ENCODE measurements at places on chromosomes 4 and X. TPM values are rescaled to one million over a fixed set of nuclear protein-coding genes. Genes with fewer than 3 reads are reported as not detected.

DNA sequence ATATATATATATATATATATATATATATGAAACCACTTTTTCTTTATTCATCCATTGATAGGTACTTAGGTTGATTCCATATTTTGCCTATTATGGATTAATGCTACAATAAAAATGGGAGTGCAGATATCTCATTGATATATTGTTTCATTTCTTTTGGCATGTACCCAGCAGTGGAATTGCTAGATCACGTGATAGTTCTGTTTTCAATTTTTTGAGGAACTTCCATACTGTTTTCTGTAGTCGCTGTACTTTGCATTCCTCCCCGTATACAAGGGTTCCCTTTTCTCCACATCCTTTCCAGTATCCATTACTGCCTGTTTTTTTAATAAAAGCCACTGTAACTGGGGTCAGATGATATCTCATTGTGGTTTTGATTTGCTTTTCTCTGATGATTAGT, 124.6 kb downstream of the GABRB1 start:
- no peaks in the 10 kb centered on the region for H3K4me1 ChIP-seq
- H3K27ac ChIP-seq = no peak overlapping the region
- H3K4me3 ChIP-seq = no peak overlapping the region

GRCh38 chr4:108361446-108361820, 192.7 kb upstream of the LEF1 start:
- no peak overlapping the region for H3K27ac ChIP-seq
- H3K27me3 ChIP-seq = no peaks in the 10 kb centered on the region
- H3K36me3 ChIP-seq = no peaks in the 10 kb centered on the region
- H3K4me1 ChIP-seq = peaks cover 57% of the 10 kb centered on the region

DNA sequence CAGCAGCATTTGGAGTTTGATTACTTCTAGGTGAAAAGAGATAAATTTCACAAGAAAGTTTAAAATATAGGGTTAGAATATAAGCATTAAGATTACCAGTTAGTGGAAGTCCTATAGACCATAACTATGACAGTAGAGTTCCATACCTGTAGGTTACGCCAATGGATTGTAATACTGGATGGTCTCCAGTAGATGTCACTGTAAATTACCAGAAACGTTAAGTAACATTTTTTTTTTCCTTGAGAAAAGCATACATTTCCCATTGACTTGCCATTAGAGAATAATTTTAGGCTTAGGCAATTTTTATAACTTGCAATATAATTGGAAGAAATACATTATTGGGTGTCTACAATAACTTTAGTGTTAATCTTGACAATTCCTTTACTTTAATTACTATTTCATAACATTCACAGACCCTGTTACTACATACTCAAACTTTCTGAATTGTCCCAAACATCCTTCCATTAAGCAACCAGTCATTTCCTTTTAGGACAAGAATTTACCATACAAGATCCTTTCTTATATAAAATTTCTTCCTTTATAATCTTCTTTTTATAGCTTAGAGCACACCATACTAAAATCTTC, 304.1 kb upstream of the TECRL start:
- DNase-seq = no peak
- no peak overlapping the region for H3K4me3 ChIP-seq
- H3K4me1 ChIP-seq = no peaks in the 10 kb centered on the region
- no peaks in the 10 kb centered on the region for H3K27me3 ChIP-seq
- no peaks in the 10 kb centered on the region for H3K36me3 ChIP-seq
- no peak overlapping the region for H3K27ac ChIP-seq

DNA sequence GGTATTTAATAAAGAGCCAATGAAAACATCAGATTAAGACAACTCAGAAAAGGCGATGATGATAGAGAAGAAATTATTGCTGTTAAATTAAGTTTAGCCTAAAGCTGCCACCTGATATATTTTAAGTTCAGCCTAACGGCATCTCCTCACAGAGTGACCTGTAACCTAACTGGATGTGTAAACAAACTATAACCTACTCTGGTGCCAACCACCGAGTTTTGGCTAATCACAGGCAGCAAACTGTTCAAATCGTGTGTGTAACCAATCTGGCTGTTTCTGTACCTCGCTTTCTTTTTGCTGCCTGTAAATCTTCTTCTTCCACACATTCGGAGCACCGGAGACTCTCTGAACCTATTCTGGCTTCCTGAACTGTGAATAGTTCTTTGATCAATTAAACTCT, 37.8 kb upstream of the MED14 start:
- DNase-seq = no peak
- H3K36me3 ChIP-seq = no peaks in the 10 kb centered on the region
- H3K4me3 ChIP-seq = no peak overlapping the region
- H3K4me1 ChIP-seq = no peaks in the 10 kb centered on the region

DNA sequence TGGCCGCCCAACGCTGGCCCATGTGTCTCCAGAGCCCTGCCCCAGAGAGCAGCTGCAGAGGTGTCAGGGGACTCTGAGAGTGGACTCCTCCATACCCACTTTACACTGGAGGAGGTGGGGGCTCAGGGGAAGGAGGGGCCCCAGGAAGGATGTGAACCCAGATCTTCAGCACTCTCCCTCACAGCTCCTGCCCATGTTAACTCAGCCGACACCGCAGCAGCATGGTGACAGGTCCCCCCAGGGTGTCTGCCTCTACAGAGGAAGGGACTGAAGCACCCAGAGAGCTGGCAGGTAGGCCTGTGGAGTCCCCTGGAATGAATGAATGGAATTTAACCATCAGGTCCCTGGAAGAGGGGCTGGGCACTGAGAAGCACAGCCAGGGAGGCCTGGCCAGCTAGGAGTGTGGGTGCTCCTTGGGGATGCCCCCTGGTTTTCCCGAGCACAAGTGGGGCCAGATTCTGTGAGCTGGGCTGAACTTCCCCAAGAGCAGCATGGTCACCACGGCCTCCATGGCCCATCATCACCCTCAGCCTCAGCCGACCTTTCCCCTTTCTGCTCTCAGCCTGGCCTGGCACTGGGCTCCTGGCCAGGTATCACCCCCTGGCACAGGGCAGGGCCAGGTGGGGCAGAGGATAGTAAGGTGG, 21.9 kb downstream of the SH3BP2 start:
- peaks cover 58% of the 10 kb centered on the region for H3K4me1 ChIP-seq
- DNase-seq = no peak
- no peaks in the 10 kb centered on the region for H3K27me3 ChIP-seq

GRCh38 chrX:118108304-118108703, 8.3 kb downstream of the KLHL13 start:
- H3K27ac ChIP-seq = no peak overlapping the region
- H3K27me3 ChIP-seq = no peaks in the 10 kb centered on the region
- no peaks in the 10 kb centered on the region for H3K36me3 ChIP-seq
- DNase-seq = no peak
- no peak overlapping the region for H3K4me3 ChIP-seq

- DNase-seq = no peak
- no peaks in the 10 kb centered on the region for H3K36me3 ChIP-seq
- H3K4me3 ChIP-seq = no peak overlapping the region
- peaks cover 22% of the 10 kb centered on the region for H3K27me3 ChIP-seq
These were observed 73.8 kb upstream of the DCLK2 start for GRCh38 chr4:150004481-150004880.

DNA sequence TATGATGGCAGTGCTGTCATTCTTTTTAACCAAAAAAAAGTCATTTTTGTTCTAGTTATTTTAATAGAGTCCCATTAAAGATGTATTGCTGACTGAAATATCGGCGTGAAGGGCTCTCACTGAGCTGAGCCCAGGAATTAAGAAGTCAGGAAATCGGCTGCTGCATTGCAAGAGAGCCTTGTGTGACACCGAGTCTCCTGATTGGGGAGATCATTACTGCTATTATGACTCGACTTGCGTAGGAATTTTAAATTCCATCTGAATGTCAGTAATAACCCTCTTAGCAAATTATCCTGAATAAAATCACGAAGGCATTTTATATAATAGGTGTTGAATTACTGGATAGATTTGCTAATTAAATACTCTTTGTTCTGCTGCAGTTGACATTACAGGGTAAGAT, 111.5 kb downstream of the POLA1 start:
- no peaks in the 10 kb centered on the region for H3K27me3 ChIP-seq
- H3K4me1 ChIP-seq = no peaks in the 10 kb centered on the region
- DNase-seq = no peak
- no peak overlapping the region for H3K27ac ChIP-seq
- H3K36me3 ChIP-seq = peaks cover 22% of the 10 kb centered on the region

DNA sequence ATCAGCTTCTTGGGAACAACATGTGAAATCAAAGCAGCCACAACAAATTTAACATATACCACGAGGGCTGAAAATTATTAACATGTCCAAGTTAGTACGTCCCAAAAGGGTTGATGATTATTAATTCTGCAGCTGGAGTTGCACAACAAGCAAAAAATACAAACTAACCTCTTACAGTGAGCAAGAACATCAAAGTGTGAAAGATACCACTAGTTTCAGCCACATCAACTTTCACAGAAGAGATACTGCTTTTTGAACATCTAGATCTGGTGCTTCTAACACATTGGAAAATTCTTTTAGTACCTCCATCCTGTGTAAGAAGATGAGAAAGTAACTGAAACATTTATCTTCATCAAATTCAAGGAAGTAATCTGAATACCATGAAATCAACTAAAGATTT, 334.1 kb downstream of the PCDH7 start:
- no peaks in the 10 kb centered on the region for H3K4me1 ChIP-seq
- no peaks in the 10 kb centered on the region for H3K27me3 ChIP-seq
- H3K27ac ChIP-seq = no peak overlapping the region
- no peak for DNase-seq

DNA sequence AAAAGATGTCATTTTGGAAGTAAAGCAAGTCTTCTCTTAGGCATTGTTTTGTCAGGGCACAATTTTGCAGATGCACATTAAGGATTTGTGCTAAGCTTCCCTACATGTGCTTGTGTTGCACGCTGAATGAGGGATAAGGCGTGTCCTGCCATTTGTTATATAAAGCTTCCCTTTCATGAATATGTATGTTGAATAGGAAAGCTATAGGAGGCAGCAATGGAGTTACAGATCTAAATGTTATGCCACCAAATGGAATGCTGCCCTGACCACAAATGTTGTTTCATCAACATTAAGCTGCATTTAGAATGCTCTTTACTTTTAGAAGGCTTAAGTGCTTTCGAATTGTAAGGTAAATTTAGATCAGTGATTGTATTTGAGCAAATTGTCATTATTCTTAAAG, 20.9 kb downstream of the SGMS2 start:
- no peak overlapping the region for H3K27ac ChIP-seq
- no peaks in the 10 kb centered on the region for H3K36me3 ChIP-seq
- no peak for DNase-seq
- H3K27me3 ChIP-seq = peaks cover 3% of the 10 kb centered on the region

DNA sequence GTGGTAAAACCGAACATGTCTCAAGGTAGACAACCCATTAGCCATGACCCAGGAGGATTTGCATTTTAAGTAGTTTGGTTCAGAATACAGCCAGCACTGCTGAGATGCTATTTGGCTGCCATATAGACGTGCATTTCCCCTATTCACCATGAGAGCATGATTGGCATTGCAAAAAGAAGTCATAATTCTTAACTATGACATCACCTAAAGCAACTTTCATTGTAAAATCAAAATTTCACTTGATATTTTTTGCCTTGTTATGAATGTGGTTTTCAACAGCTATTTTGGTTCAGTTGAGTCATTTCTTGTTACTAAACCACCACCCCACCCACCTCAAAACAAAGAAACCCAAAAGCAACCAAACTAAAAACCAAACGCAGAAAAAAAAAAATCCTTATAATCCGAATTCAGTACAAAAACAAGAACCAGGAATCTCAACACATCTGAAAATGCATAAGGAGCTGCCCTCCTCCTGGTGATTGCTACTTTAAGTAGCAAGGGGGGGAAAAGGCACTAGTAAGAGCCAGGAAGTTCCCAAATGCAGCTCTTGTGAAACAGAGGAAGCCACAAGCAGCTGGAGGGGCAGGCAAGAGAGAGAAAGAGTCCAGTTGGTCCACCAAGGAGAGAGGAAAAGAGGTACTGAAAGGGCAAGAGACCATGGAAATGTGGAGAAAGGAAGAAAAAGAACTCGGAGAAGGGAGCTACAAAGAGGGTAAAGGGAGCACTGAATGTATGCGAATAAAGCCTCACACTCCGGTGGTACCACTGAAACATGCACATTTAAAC, 3.1 kb downstream of the SLITRK4 start:
- H3K4me1 ChIP-seq = no peaks in the 10 kb centered on the region
- H3K4me3 ChIP-seq = no peak overlapping the region
- H3K27ac ChIP-seq = no peak overlapping the region
- DNase-seq = no peak

- DNase-seq = no peak
- H3K4me1 ChIP-seq = no peaks in the 10 kb centered on the region
- no peak overlapping the region for H3K4me3 ChIP-seq
- H3K27ac ChIP-seq = no peak overlapping the region
- H3K27me3 ChIP-seq = no peaks in the 10 kb centered on the region
- H3K36me3 ChIP-seq = no peaks in the 10 kb centered on the region
These were observed 298.2 kb upstream of the FSTL5 start for GRCh38 chr4:162461952-162462351.

- H3K4me3 ChIP-seq = no peak overlapping the region
- peaks cover 9% of the 10 kb centered on the region for H3K36me3 ChIP-seq
- H3K4me1 ChIP-seq = peaks cover 19% of the 10 kb centered on the region
- H3K27me3 ChIP-seq = no peaks in the 10 kb centered on the region
These were observed 15.2 kb downstream of the USP11 start for GRCh38 chrX:47247999-47248320.

GRCh38 chrX:19176901-19177630, 54.8 kb upstream of the ADGRG2 start:
- no peak overlapping the region for H3K4me3 ChIP-seq
- H3K27me3 ChIP-seq = peaks cover 8% of the 10 kb centered on the region
- no peak for DNase-seq
- H3K36me3 ChIP-seq = no peaks in the 10 kb centered on the region
- peaks cover 2% of the 10 kb centered on the region for H3K4me1 ChIP-seq

TMEM47 gene
- not detected for total RNA-seq

THAP9 gene
- total RNA-seq = 2.6 TPM

EXOC1 gene
- 21.4 TPM for total RNA-seq

SPARCL1 gene
- total RNA-seq = not detected

ADH4 gene
- total RNA-seq = not detected

RPS6KA3 gene
- 40.7 TPM for total RNA-seq

Measured in activated CD4-positive, alpha-beta T cell treated with anti-CD3 and anti-CD28 coated beads for 36 hours (primary cell).